ENCODE measurements at places on chromosomes 1 and 21. TPM values are rescaled to one million over a fixed set of nuclear protein-coding genes. Genes with fewer than 3 reads are reported as not detected.

Gene RGS1
- 5.1 TPM for total RNA-seq

Gene TMCC2
- 20.9 TPM for total RNA-seq

Gene OXCT2
- 1.8 TPM for total RNA-seq

Gene COP1
- 48.6 TPM for total RNA-seq

Gene CFHR4
- not detected for total RNA-seq

Gene ITGB2
- 265 TPM for total RNA-seq

Gene KIAA1614
- 0.16 TPM for total RNA-seq

Gene PHLDA3
- 12.0 TPM for total RNA-seq

Gene IL20
- not detected for total RNA-seq

Gene IPO9
- 66.3 TPM for total RNA-seq

Gene ANKRD65
- not detected for total RNA-seq

Gene CORT
- total RNA-seq, result 0.52 TPM

Gene HEYL
- not detected for total RNA-seq

Gene ARHGEF16
- total RNA-seq, result not detected

Gene AQP10
- total RNA-seq, result not detected

Gene SPRR4
- not detected for total RNA-seq

Gene CDK11A
- total RNA-seq, result 68.3 TPM

Gene CYYR1
- not detected for total RNA-seq

Gene CD1E
- total RNA-seq, result not detected

Gene ZBTB8A
- 0.19 TPM for total RNA-seq

Gene RNASEL
- total RNA-seq, result 3.4 TPM

Gene CCDC30
- 0.68 TPM for total RNA-seq

Gene PRAMEF15
- total RNA-seq, result not detected

Gene KRTAP13-2
- total RNA-seq, result not detected

Gene PLEKHA6
- total RNA-seq, result 0.07 TPM

Gene PRAMEF33
- total RNA-seq, result not detected

Gene CPLANE2
- total RNA-seq, result 6.1 TPM

Gene B3GALT2
- 0.05 TPM for total RNA-seq

Gene FLG2
- not detected for total RNA-seq

Gene SMPDL3B
- total RNA-seq, result 0.30 TPM

Gene KLHDC7A
- not detected for total RNA-seq

Gene SPRR3
- total RNA-seq, result not detected

Gene GPR89B
- 17.2 TPM for total RNA-seq

Gene FBXO2
- 1.0 TPM for total RNA-seq

Gene IFFO2
- 36.8 TPM for total RNA-seq

Gene PEX10
- 24.2 TPM for total RNA-seq

Gene CFHR2
- 0.37 TPM for total RNA-seq

Gene TEDDM1
- total RNA-seq, result not detected

Gene TBX19
- 3.2 TPM for total RNA-seq

Gene TMPRSS15
- total RNA-seq, result not detected

Gene SPATA21
- total RNA-seq, result not detected

Gene CR1L
- not detected for total RNA-seq

Gene NIPAL3
- total RNA-seq, result 26.3 TPM

Gene SLC6A17
- total RNA-seq, result not detected

Gene MSTO1
- 104 TPM for total RNA-seq

Gene FAM43B
- total RNA-seq, result not detected

Gene MR1
- 14.6 TPM for total RNA-seq

Gene PGBD5
- total RNA-seq, result not detected

Gene MAN1C1
- 2.9 TPM for total RNA-seq

Gene C1orf141
- total RNA-seq, result not detected

Gene OR2G6
- not detected for total RNA-seq

Gene NBPF9
- total RNA-seq, result 19.5 TPM

Gene CRNN
- not detected for total RNA-seq

Gene BGLAP
- 1.9 TPM for total RNA-seq

Measured in activated CD4-positive, alpha-beta T cell treated with anti-CD3 and anti-CD28 coated beads, Interleukin-2, amount 10 ng/mL, durations not matched to agents 24 days and 14 days (primary cell).